NCI-H2227 treated with DMSO at 0.1 percent for 48 hours (cell line): ENCODE measurements at places on chromosomes 4 and X.

GRCh38 chr4:56465599-56466295 lies 1.7 kb upstream of the SRP72 start:
- DNase-seq, result no peak

DNA sequence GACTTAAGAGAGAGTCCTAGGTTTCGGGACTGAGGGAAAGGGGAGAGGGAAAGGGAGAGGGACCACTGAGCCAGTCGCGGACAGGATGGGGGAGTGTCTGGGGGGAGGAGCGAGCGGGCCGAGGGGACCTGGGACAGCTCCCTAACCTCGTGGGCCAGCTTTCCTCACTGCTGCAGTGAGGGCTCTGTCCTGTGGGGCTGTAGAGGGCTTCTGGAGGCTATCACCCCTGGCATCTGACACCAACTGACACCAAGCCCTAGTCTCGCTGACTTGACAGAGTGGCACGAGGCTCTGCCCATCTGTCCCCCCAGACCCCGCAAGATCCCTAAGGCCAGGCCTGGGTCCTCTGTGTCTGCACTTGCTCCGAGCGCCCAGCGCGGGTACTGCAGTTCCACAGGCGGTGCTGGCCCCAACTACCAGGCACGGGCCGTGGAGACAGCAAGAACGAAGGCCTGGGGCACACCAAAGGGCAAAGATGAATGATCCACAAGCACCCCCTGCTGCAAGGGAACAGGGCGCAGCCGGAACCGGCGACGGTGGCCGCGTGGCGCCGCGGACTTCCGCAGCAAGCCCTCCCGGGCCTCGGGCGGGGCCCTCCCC lies 465 bp downstream of the HAUS7 start:
- DNase-seq, result no peak

DNA sequence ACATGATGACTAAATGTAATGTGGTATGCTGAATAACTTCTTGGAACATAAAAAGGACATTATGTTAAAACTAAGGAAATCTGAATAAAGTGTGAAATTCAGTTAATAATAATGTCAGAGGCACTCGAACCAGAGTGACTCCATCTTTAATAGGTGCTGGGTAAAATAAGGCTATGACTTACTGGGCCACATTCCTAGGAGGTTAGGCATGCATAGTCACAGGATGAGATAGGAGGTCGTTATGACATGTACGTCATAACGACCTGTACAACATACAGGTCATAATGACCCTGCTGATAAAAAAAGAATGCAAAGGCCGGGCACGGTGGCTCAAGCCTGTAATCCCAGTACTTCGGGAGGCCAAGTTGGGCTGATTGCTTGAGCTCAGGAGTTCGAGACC lies 28.9 kb upstream of the OPHN1 start:
- no peak for DNase-seq

DNA sequence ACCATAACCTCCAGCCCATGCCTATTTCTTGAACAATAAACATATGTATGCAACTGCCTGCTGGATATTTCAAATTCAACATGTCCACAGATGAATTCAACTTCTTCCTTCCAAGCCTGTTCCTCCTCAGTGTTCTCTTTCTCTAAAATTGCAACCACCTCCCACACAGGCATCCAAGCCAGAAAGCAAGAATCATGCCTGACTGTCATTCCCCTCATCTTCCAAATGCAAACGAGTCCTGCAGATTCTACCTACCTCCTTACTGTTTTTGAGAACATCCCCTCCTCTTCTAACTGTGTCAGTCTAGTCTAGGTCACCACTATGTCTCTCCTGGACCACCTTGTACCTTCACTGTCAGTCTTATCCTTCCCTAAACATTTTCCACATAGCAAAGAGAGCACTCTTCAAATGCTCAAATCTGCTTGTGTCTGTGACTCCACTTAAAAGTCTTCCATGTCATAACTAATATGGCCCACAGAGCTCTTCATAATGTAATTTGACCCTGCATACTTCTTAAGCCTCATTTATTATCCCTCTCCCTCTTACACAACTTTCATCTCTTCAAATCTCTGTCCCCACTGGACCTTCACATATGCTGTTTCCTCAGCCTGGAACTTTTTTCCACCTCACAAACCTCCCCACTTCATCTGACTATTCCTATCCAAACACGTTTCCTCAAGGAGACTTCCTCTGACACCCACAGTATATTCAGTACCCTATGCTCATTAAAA lies 25.7 kb downstream of the MAPK10 start:
- DNase-seq, result no peak

GRCh38 chr4:11813951-11814446 lies 385.3 kb upstream of the HS3ST1 start:
- DNase-seq, result no peak

GRCh38 chrX:149510386-149510785 lies 5.3 kb upstream of the IDS start:
- DNase-seq, result no peak

GRCh38 chrX:148771440-148771839 lies 271.0 kb downstream of the AFF2 start:
- no peak for DNase-seq

- peak; percentile 42 for DNase-seq
Measured at GRCh38 chr4:152258804-152259708, 276.8 kb downstream of the FBXW7 start.

DNA sequence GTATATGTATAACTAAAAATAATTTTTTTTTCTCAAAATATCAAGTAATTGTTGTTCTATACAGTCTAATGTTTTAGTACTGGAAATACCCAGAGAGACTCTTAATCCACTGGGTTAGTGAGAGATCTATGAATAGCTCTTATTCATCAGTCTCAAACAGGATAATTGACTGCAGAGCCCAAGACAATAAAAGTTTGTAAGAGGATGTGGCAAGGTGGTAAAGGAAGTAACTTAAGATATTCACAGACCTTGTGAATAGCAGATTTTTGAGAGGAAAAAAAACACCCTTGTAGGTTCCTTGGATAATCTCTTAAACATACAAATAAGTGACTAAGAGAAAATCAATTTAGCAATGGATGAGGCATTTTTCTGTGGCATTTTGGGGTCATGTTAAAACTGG lies 210.9 kb upstream of the FAM241A start:
- no peak for DNase-seq

- no peak for DNase-seq
Measured at GRCh38 chr4:19844446-19844845, 407.3 kb upstream of the SLIT2 start.

- DNase-seq, result no peak
Measured at GRCh38 chrX:149398027-149398426, 107.1 kb downstream of the IDS start.
